ENCODE measurements at places on chromosomes 13 and 19. TPM values are rescaled to one million over a fixed set of nuclear protein-coding genes. Genes with fewer than 3 reads are reported as not detected.

PLPPR3 gene
- not detected for total RNA-seq

MAST1 gene
- 0.65 TPM for total RNA-seq

TSSK6 gene
- total RNA-seq, result 1.2 TPM

PSG7 gene
- total RNA-seq, result not detected

ZIC5 gene
- 0.05 TPM for total RNA-seq

NLRP11 gene
- not detected for total RNA-seq

NUFIP1 gene
- 2.9 TPM for total RNA-seq

KCNC3 gene
- total RNA-seq, result 3.8 TPM

FCAR gene
- 0.70 TPM for total RNA-seq

DNA sequence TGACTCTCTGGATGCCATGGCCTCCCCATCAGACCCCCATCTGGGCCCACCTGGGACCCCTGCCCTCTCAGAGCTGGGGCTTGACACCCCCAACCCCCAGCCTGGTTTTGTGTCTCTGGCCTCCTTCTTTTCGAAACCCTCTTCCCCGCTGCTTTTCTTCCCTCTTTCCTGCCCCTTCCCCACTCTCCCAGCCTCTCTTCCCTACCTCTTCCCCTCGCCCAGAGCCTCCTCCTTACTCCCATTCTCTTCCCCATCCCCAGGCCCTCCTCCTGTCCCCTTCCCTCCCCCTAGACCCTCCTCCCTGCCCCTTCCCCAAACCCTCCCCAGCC is 2.1 kb downstream of the TNFSF9 start:
- DNase-seq, result no peak

DNA sequence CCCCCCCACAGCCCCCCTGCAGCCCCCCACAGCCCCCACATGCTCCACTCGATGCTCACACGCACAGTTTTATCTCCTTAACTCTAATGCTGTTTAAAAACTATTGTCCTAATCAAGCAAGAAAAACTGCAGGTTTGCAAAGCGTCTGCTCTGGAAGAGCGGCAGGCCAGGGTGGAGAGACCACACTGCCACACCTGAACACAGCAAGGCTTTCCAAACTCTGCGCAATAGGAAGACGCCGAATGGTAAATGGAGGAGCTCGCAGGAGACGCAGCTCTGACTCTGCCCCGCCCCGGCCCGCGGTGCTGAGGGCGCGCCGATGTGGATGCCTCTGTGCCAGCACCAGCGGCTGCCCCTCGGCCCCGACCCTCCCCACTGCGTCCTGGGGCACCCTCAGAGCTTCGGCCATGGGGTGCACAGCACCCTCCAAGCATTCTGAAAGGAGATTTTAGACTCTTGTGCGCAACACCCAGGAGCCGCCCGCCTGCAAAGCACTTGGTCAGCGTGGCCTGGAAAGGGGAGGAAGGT is 32.4 kb downstream of the RASA3 start:
- peak; percentile 74 for DNase-seq

DNA sequence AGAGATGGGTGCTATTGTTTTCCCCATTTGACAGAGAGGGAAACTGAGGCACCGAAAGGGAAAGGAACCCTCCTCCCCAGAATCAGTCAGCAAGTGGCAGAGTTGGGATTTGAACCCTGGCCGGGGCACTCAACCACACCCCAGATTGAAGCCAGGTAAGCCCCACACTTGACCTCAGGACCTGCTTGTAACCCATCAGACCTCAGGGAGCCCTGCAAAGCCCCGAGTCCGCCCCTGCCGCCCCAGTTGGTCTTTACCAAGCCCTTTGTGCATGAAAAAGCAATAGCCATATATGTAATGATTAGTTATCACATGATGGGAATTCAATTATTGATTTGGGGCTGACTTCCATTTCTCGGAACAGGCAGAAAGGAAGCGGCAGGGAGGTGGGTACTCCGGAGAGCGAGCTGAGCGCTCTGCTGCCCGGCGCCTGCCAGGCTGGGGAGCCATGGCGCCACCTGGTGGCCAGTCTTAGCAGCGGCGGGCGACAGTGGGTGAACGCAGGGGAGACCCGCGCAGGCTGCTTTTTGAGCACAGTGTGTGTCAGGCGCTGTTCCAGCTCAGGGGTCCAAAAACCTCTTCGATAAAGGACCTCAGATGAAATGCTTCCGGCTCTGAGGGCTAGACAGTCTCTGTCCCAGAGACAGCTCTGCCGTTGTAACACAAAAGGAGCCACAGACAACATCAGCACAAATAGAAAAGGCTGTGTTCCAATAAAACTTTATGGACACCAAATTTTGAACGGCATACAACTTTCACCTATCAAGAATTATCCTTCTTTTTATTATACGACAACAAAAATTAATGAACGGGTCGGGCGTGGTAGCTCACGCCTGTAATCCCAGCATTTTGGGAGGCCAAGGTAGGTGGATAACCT is 82.9 kb upstream of the CACNA1A start:
- DNase-seq, result peak; percentile 86

GRCh38 chr19:4768934-4769777 is 22.4 kb upstream of the FEM1A start:
- peak; percentile 84 for DNase-seq

- no peak for DNase-seq
These were observed 14.0 kb upstream of the ZNF347 start for GRCh38 chr19:53172889-53173288.

DNA sequence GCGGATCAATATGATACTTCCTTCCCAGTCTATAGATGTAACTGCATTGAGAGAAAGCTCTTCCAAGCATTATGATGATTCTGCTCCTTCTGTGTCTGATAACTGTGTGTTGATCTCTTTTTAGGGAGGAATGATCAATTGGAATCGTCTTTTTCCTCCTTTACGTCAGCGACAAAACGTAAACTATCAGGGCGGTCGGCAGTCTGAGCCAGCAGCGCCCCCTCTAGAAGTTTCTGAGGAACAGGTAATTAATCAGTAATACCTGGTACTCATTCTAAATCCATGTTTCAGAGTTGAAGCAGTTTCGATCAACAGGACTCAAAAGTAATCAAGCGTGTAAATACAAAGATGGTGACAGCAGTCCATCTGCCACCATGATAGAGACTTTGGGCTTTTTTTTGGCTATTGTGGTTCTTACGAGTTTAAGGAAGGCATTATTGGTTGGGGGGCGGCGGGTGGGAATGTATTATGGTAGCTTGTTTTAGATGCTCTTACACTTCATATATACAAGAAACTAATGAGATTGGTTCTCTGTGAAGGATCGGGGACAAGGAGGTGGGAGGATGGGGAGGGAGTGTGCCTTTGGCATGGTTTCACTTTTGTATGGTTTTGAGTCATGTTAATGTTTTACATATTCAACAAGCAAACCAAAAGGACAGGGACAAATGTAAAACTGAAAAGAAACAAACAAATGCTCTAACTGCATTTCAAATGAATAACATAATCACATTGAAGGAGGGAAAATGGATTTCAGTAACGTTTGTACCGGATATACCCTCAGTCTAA is 60.7 kb upstream of the GPR183 start:
- peak; percentile 58 for DNase-seq

DNA sequence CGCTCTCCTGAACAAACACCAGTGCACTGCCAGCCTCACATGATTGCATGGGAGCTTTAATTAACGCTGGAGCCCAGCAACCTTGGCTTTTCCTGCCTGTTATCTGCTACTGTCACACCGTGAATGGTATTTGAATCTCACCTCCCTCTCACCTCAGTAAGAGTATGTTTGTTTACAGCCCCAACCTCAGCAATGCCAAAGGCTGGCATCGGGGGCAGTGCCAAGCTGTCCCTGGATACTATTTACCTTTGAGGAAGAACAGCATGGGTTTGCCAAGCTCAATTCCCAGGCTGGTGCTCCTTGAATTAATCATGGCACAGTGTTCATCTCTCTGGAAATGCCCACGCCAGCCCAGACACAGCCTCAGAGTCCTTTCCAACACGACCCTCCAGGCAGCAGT is 57.2 kb upstream of the SERPINE3 start:
- DNase-seq, result no peak

DNA sequence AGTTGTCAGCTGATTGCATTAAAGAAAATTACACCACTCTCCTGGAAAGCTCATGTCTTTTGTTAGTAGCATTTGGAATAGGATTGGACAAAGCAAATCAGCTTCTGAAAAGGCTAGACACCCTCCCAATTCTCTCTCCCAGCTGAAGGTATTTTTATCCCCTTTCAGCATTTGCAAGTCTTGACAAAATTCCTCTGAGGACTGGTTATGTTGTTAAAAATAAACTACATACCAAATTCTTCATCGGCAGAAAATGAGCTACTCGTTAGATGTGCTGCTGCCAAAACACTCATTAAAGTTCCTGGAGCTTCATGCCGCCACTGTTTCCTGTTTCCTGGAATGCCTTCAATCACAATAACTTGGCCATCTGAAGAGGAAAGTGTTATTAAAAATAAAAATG is 37.1 kb downstream of the UTP14C start:
- DNase-seq, result no peak

DNA sequence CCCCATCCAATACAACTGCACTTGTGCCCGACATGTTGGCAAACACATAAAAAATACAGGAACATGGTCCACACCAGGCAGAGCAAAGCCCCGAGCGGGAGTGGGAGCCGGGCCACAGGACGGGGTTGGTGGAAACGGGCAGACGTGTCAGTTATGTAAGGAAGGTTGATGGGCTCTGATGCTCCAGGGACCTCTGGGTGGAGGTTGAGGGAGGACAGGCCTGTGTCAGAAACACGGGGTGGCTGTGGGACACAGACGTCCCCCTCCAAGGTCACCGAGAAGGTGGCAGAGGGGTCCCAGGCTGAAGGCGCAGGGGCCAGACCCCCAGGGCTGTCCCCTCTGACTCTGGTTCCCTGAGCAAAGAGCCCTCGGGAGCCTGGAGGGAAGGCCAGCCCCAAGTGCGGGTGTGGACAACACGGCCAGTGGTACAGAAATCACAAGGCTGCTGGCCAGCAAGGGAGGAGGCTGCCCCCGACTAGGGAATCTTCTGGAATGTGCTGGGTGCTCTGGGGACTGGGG is 31.4 kb upstream of the C13orf46 start:
- no peak for DNase-seq

GRCh38 chr13:112103961-112104880 is 37.3 kb downstream of the SOX1 start:
- no peak for DNase-seq

- no peak for DNase-seq
These were observed 911.3 kb upstream of the GPC6 start for GRCh38 chr13:92315265-92315664.

DNA sequence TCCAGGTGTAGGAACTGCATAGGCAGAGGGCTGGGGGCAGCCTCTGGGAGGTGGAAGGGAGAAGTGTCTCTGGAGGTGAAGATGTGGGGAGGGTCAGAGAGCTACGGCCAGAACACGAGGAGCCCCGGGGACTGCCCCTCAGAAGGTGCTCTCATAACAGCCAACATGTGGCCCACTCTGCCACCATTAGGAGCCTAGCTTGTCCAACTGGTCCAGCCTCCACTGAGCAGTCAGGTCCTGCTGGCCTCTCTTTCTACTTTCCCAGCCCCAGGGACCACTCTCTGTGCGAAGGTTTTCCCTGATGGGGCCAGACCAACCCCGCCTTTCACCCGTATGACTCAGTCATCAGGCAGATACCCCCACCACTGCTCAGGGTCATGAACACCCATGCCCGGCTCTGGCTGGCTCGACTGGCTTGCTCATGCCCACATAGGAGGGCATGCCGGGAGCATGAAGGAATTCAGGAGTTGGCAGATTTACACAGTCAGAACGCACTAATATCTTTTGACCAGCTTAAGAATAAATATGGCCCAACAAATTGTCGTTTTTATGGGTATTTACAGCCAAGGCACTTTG is 37.5 kb upstream of the C19orf12 start:
- DNase-seq, result no peak
